ENCODE measurements at places on chromosomes 16 and 17.

DNA sequence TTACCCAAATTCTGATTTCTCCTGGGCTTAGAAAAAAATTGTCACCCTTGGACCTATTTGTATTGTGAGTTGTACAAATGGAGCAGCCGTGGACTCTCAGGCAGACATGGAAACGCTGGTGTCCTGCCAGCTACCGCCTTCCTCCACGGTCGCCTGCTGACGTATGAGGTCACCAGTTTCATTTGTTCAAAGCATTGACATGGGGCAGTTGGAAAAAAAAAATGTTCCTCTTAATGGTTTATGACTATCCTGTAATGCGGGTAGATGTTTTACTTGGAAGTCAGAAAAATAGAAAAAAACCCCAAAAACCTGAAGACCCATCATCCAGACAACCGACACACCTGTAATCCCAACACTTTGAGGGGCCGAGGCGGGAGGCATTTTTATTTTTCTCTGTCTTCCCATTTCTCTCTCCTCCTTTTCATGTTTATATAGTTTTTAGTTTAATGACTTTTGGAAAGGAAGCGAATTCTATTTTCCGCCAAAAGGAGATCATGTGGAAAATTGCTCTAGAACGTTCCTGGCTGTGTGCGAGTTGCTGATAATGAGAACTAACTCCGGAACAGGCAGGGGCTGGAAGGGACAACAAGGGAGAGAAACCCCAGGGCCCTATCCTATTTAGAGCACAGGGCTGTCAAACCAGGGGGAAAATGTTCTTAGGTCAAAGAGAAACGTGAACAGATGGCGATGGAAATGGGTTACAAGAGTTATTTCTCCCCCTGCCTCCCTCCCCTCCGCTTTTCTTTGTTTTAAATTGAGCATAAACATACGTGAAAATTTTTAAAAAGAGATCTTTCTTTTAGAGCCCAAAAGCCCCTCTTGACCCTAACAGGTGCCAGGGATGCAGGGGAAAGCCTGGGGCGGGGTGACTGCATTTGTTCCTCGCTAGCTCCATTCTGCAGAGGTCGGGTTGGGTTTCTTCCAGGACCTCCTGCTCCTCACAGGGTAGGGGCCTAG is 13.7 kb downstream of the DNAH17 start:
- no peak for DNase-seq

- no peak for DNase-seq
Measured at GRCh38 chr16:77308163-77308561, 109.0 kb downstream of the SYCE1L start.

DNA sequence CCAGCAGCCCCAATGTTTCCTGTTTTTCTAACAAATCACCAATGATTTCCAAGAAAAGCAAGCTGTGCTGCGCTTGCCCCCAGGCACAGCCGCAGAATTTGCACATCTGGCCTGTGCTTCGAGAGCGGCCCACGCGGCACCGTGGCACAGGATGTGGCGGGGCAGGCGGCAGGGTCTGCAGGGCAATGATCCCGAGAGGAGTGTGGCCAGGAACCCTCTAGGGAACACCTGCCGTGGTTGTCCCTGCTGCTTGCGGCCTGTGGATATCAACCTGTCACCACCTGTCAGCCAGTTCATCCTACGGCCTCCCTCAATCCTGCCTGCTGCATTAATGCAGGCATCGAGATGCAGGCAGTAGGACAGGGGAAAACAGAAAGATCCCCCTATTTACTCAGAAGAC is 24.0 kb downstream of the PIK3R5 start:
- DNase-seq = no peak

DNA sequence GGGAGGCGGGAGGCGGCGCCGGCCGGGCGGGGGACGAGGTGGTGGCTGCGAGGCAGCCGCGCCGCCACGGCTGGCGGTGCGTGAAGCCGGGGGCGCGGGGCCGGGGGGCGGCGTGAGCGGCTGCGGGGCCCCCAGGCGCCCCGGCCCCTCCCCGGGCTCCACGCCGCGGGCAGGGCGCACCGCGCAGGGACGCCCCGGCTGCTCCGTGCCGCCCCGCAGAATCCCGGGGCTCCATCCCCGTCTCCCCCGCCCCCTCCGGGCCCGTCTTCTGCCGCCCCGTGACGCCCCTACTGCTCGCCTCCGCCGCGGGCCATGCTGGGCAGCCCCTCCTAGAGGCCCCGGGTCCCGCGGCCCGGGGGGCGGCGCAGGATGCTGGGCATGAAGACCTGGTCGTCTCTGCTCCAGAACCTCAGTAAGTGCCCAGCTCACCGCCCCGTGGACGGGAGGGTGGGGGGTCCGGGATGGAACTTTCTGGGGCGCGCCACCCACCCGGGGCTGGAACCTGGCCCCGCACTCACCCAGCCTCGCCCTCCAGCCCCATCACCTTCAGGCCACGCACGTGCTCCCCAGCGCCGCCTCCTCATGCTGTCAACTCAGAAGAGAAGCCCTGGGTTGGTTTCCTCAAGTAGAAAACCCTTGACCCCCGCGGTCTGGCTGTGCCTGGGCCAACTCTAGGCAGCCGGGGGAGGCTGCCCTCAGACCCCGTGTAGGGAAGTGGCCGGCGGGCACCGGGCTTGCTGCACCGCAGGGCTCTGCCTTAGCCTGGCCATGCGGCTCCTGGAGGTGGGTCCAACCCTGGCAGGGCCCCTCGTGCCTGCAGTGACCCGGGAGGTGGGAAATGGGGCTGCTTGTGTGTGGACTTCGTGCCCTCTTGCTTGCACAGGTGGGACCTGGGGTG is 150.2 kb upstream of the GSE1 start:
- DNase-seq = no peak

- no peak for DNase-seq
Measured at GRCh38 chr17:21379080-21379711, 3.0 kb downstream of the KCNJ12 start.

DNA sequence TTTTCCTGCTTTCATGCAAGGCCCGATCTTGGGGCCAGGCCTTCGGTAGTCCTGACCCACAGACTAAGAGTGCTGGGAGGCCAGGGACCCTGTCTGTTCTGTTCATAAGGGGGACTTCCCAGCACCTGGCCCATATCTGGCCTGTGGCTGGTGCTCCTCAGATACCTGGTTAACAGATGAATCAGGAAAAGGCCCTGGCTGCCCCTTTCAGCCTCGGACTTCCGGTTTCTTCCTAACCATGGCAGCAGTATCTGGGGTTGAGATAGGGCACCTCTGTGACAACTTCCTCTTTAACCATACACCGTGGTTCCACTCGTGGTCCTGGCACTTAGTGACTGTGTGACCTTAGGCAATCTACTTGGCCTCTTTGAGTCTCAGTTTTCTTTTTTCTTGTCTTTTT is 18.4 kb downstream of the PLCG2 start:
- no peak for DNase-seq

GRCh38 chr16:2825049-2825742 is 4.9 kb upstream of the ZG16B start:
- no peak for DNase-seq

- DNase-seq = no peak
Measured at GRCh38 chr17:58337210-58337599, 8.6 kb upstream of the TSPOAP1 start.

DNA sequence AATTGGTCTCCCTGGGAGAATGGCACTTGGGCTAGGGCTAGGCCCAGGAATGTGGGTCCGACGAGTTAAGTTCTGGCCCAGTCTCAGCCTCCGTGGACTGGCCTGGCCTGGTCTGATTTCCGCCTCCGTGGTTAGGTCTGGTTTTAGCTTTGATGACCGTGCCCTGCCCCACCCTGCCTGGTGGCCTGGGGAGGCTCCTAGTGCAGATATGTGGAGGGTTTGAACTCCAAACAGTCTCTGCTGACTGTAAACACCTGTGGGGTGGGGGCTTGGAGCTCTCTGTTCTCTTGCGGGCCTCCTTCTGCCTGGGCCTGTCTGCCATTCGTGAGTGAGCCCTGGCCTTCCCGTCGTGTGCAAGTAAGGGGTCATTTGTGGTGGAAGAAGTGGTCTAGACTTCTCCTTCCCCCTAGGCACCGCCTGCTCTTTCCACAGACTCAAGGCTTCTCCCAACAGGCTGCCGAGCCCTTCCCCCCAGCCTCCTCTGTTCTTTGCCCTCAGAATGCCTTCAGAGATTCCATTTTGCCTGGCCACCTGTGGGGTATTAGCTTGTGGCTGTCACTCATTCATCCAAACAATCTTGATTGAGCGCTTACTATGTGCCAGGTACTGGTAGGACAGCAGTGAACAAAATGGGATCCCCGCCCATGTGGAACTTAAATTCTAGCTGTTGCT is 1.6 kb downstream of the ATP6V0C start:
- no peak for DNase-seq

- DNase-seq = peak; percentile 45
Measured at GRCh38 chr17:78974635-78975591, 4.8 kb downstream of the LGALS3BP start.

DNA sequence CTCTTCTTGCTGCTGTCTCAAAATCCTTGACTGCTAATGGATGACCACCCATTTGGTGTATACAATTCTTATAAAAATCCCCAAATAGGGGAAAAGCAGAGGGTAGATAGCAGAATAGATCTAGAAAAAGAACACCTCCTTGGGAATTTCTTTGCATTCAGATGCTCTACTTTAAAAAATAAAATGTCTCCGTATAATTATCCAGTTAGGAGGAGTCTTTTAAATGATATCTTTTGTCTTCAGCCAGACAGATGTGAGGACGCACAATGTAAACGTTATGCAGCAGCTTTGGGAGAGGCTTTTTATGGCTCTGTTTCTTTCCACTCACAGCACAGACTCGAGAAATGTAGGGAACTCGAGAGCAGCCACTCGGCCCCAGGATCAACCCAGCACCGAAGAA is 300.2 kb downstream of the IRF8 start:
- DNase-seq = no peak

GRCh38 chr16:27924411-27925118 is 138.9 kb downstream of the GSG1L start:
- no peak for DNase-seq

GRCh38 chr17:78831688-78832540 is 8.7 kb downstream of the USP36 start:
- no peak for DNase-seq

DNA sequence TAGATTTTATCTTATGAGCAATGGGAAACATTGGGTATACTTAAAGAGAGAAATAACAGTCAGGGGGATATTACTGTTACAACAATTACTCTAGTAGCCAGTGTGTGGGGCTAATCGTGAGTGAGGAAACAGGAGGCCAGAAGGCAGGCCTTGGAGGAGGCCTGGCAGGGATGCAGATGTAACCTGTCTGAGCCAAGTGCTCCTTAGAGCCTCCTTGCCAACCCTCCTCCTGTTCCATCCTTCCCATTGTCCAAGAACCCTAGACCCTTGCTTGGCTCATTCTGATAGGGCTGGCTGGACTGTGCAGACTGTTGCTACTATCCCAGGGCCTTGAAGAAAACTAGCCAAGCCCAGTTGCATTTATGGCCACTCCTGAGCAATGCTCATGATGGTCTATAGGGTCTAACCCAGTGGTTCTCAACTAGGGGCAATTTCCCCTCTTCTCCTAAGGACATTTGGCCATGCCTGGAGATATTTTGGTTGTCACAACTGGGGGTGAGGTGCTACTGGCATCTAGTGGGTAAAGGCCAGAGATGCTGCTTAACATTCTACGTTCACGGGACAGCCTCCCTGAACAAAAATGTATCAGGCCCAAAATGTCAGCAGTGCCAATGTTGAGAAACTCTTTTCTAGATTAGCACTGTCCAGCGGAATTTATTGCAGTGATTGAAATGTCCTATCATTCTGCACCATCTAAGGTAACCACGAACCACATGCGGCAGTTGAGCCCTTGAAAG is 24.4 kb upstream of the WSCD1 start:
- DNase-seq = no peak

DNA sequence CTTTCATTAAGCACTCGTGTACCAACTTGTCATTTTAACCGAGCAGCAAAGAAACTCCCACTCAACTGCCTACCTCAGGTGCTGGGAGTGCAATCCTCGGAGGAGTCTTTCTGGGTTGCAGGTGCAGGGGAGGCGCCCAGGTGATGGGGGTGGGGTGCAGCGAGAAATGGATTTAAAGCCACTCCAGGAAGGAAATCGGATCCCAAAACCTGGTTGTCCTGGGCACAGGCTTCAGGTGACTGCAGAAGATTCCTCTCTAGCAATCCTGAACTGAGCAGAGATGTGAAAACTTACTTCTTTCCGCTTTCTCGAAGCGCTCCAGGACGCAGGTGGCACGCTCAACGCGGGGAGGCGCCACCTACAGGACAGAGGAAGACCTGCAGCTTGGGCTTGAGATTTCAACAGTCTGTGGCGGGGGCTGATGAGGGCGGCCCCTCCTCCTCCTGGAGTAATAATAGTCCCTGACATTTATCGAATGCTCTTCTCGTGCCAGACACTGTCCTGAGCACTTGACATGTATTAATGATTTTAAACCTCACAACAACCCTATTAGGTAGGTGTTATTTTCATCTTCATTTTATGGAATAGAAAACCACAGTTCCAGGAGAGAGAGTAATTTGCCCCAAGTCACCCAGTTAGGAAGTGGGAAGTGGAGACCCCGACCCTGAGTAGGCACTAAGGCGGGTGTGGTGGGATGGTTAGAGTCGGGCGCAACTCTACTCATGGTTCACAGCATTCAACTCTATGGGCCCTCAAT is 27.2 kb upstream of the SKAP1 start:
- DNase-seq = peak; percentile 18

- DNase-seq = no peak
Measured at GRCh38 chr17:33113991-33114370, 122.3 kb downstream of the SPACA3 start.

GRCh38 chr17:50269477-50270434 is 4.5 kb upstream of the TMEM92 start:
- DNase-seq = peak; percentile 63

GRCh38 chr17:48472411-48473281 is 42.6 kb upstream of the SKAP1 start:
- no peak for DNase-seq

DNA sequence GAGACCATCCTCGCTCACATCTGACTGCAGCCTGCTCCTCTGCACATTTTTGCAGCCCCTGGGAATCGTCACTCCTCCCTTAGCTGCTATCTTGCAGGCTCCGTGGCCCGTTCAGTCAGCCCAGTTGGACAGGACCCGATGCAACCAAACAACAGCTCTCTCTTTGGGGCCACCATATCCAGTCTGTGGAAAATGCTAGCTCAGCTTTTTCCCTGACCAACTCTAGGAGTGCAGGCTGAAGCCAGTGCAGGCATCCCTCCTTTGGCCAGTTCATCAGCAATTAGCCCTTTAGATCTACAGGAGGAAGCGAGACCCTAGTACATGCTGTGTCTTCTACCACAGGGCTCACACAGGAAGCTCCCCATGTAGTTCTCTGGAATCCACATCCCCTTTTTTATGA is 182.1 kb downstream of the HS3ST3A1 start:
- no peak for DNase-seq

- DNase-seq = no peak
Measured at GRCh38 chr17:43338886-43339516, 59.8 kb upstream of the ARL4D start.

DNA sequence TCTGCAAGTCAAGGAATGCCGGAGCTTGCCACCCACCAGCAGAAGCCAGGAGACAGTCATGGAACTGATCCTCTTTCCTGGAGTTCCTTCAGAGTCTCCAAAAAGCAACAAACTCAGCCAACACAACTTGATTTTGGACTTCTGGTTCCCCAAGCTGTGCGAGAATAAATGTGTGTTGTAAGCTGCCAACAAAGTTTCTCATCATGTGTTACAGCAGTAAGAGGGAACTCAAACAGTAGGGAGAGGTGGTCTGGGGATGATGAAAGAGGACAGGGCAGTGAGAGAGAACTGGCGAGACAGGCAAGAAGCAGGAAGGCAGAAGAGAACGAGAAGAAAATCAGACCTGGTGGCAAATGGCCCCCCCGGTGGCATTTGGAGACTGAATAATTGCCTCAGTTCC is 204.9 kb downstream of the MAF start:
- DNase-seq = no peak

- DNase-seq = no peak
Measured at GRCh38 chr16:73015612-73016487, 32.1 kb downstream of the ZFHX3 start.

GRCh38 chr16:14629919-14630619 is at the start of gene PARN:
TSS of gene PARN (minus strand) at chr16:14630260. CDS start at chr16:14630125, 135 bp downstream.
- peak; percentile 98 for DNase-seq

Data from frontal cortex (tissue), 4 donors.